ENCODE measurements at places on chromosomes 5 and 9. TPM values are rescaled to one million over a fixed set of nuclear protein-coding genes. Genes with fewer than 3 reads are reported as not detected.

ORM2 gene
- total RNA-seq, result not detected

SPZ1 gene
- not detected for total RNA-seq

DCANP1 gene
- total RNA-seq, result not detected

STING1 gene
- 25.9 TPM for total RNA-seq

OR1Q1 gene
- not detected for total RNA-seq

DDX4 gene
- total RNA-seq, result not detected

FAM240B gene
- not detected for total RNA-seq

SERF1A gene
- total RNA-seq, result 8.7 TPM

CCDC152 gene
- 0.97 TPM for total RNA-seq

ADGRD2 gene
- not detected for total RNA-seq

NSG2 gene
- under 0.01 TPM for total RNA-seq

MYOT gene
- total RNA-seq, result not detected

SPOCK1 gene
- total RNA-seq, result 54.8 TPM

PRDM9 gene
- not detected for total RNA-seq

INSL4 gene
- not detected for total RNA-seq

RANBP17 gene
- total RNA-seq, result 33.7 TPM

GFPT2 gene
- 28.9 TPM for total RNA-seq

HSPB3 gene
- total RNA-seq, result 6.1 TPM

LRRC70 gene
- 1.3 TPM for total RNA-seq

PKD2L2 gene
- total RNA-seq, result not detected

SPATA31C1 gene
- total RNA-seq, result not detected

TAF1L gene
- not detected for total RNA-seq

IFNA2 gene
- total RNA-seq, result not detected

BTNL8 gene
- not detected for total RNA-seq

KCNV2 gene
- not detected for total RNA-seq

TUBB4B gene
- 151 TPM for total RNA-seq

LTC4S gene
- total RNA-seq, result not detected

WDR38 gene
- not detected for total RNA-seq

FGF1 gene
- total RNA-seq, result 16.0 TPM

PDCD1LG2 gene
- total RNA-seq, result 59.6 TPM

S1PR3 gene
- 102 TPM for total RNA-seq

PCDHGA7 gene
- 3.5 TPM for total RNA-seq

CSF2 gene
- total RNA-seq, result 0.43 TPM

C9orf153 gene
- total RNA-seq, result not detected

EDIL3 gene
- total RNA-seq, result 108 TPM

RORB gene
- total RNA-seq, result 5.6 TPM

ZFP37 gene
- total RNA-seq, result 1.6 TPM

PCAT7 gene
- total RNA-seq, result 0.64 TPM
